ENCODE measurements at places on chromosomes 3 and 15.

DNA sequence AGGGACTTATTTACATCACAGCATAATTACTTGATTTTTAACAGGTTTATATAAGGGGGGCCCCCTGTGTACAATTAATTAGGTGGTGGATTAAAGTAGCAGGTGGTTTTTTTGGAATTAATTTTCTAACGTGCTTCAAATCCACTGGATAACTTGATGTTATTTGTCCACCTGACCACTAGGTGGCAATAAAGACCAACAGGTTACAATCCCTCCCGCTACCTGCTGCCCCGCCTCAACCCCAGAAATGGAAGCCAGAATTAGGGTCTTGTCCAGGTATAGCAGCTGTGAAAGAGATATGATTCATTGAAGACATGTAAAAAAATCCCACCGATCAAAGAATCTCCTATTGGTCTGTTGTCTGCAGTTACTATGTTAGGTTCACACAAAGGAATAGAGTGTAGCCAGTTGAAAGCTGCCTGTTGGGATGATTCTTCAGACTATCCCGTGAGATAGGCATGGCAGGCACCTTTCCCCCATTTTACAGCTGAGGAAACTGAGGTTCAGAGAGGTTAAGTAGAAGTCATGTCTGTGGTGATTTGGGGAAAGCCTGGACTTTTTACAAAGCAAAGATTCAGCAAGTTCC is 44.0 kb downstream of the MFSD1 start:
- H3K27me3 ChIP-seq: no peaks in the 10 kb centered on the region
- no peaks in the 10 kb centered on the region for H3K36me3 ChIP-seq
- no peaks in the 10 kb centered on the region for H3K4me1 ChIP-seq
- no peak overlapping the region for H3K27ac ChIP-seq

GRCh38 chr3:180690061-180690460 is 10.8 kb upstream of the CCDC39 start:
- DNase-seq: peak; percentile 4
- H3K4me3 ChIP-seq: no peak overlapping the region
- H3K27me3 ChIP-seq: no peaks in the 10 kb centered on the region
- H3K36me3 ChIP-seq: no peaks in the 10 kb centered on the region
- H3K27ac ChIP-seq: no peak overlapping the region
- no peaks in the 10 kb centered on the region for H3K4me1 ChIP-seq

DNA sequence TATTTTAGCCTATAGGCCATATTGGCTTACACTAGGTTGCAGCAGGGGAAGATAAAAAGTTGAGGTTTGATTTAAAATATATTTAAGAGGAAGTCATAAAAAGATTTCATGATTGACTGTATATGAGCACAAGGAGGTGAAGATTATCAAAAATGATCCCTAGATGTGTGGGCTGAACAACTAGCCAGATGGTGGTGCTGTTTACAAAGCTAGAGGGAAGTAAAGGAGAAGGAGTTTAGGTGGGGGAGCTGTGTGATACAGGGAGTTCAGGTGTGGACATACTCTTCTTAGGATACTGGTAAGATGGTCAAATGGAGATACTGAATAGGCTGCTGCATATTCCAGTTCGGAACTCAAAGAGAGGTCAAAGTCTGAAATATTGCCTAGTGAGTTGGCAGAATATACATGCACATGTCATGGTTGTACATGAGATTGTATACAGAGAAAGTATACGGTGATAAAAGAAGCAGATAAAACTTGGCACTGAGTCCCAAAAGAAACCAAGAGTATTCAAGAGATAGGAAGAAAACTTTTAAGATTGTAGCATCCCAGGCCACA is 727.8 kb downstream of the NLGN1 start:
- no peak overlapping the region for H3K27ac ChIP-seq
- H3K4me1 ChIP-seq: peaks cover 17% of the 10 kb centered on the region
- H3K36me3 ChIP-seq: no peaks in the 10 kb centered on the region
- H3K27me3 ChIP-seq: no peaks in the 10 kb centered on the region
- no peak overlapping the region for H3K4me3 ChIP-seq
- DNase-seq: peak; percentile 59

- peaks cover 4% of the 10 kb centered on the region for H3K4me1 ChIP-seq
- H3K27me3 ChIP-seq: no peaks in the 10 kb centered on the region
- no peak overlapping the region for H3K27ac ChIP-seq
- no peaks in the 10 kb centered on the region for H3K36me3 ChIP-seq
- peak; percentile 47 for DNase-seq
Measured at GRCh38 chr15:70114221-70114620, 16.5 kb upstream of the TLE3 start.

GRCh38 chr3:190119461-190120268 is 1.0 kb downstream of the P3H2 start:
- peak overlapping the region; percentile 82 for H3K4me3 ChIP-seq
- 0 out of 2 replicates have a peak, but pooled peaks cover 3% of the 10 kb centered on the region for H3K4me1 ChIP-seq
- H3K27me3 ChIP-seq: no peaks in the 10 kb centered on the region
- H3K27ac ChIP-seq: no peak overlapping the region
- no peaks in the 10 kb centered on the region for H3K36me3 ChIP-seq

DNA sequence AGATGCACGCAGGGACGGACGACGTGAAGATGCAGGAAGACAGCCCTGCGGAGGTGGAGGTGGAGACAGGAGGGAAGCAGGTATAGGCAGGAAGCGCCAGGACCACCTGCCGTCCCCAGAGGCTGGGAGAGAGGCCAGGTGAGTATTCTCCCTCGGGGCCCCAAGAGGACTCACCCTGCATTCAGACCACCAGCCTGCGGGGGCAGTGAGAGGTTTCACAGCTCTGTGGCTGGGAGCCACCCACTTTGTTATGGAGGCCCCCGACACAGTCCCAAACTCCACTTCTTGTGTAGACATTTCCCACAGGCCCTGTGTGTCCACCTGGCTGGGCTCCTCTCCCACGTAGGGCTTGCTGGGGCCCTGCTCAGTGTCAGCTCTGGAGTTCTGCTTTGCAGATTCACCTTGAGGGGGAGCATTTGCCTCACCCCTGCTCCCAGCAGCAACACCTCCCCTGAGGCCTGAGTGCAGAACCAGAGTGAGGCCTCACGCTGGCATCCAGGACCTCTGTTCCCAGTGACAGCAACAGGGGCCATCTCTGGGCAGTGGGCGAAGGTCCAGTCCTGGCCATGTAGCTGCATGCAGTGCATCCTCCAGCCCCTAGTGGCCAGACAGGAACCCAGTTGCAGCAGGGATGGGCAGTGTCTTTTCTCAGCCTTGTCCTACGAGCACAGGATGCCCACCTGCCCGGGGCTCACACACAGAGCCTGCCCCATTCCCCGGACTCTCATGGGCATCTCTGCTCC is 119.4 kb upstream of the IQSEC1 start:
- H3K36me3 ChIP-seq: no peaks in the 10 kb centered on the region
- no peak overlapping the region for H3K4me3 ChIP-seq

DNA sequence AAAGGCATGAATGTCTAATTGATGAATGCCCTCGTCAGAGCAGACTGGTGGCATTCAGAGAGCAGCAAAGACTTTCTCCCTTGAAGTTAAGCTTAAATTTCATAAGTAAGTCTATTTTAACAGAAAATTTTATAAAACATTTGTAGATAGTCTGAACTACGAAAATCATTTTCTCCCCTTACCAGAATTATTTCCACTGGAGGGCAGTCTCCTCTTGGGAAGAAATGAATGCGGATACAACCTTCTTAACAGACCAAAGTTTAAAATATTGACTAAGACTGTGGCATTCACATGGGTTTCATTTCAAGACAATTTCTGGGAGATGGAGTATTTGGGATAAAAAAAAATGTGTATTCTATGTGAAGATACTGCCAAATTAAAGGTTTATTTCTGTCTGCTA is 669.0 kb downstream of the FHIT start:
- DNase-seq: peak; percentile 41
- H3K27ac ChIP-seq: no peak overlapping the region
- H3K4me1 ChIP-seq: peaks cover 39% of the 10 kb centered on the region
- H3K4me3 ChIP-seq: no peak overlapping the region
- no peaks in the 10 kb centered on the region for H3K27me3 ChIP-seq

DNA sequence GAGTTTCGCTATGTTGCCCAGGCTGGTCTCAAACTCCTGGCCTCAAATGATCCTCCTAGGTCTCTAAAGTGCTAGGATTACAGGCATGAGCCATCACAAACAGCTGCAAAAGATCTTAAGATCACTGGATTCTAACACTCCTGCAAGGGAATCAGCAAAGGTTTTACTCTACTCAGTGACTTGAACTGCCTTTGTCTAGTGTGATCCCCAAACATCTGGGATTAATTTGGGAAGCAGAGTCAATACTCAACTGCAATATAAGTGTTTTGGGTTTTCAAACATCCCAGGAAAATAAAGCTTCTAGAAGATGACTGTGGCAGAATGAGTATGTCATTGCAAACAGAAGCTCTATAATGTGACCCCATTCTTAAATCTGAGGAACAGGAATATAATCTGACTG is 7.2 kb downstream of the SPG21 start:
- no peaks in the 10 kb centered on the region for H3K27me3 ChIP-seq
- H3K36me3 ChIP-seq: peaks cover 14% of the 10 kb centered on the region
- peak; percentile 48 for DNase-seq
- peaks cover 38% of the 10 kb centered on the region for H3K4me1 ChIP-seq
- no peak overlapping the region for H3K27ac ChIP-seq

DNA sequence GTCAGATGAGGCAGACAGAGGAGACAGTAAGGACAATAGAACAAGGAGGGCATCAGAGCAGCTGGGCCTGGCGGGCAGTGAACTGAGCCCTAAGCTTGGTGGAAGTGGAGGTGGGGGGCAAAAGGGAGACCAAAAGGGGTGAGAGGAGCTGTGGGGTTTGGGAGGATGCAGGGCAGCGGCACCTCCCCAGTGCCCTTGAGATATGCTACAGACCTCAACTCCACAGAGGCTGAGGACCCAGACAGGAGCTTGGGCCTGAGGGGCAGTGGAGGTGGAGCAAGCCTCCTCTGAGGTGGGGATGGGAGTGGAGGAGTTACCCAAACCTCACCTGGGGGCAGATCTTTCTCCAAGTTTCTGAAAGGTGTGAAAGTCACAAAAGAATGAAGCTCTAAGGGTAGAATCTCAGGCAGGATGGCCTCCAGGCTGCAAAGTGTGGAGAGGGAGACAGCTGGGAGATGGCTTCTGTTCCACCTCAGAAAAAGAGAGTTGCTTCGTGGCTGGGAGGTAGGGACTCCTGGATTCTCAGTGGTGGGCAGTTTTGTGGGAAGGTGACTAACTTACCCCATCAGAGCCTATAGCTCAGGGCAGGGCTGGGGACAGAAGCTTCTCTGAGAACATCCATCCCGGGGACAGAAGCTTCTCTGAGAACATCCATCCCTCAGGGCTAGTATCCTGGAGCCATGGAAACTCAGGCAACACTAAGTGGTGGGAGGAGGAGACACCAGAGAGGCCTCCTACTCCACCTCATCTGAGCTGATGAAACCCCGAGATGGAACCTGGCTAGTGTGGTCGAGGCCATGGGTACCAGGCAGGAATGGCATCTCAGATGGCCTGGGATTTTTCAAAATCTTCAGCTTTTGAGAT is 2.3 kb upstream of the CLK3 start:
- no peak overlapping the region for H3K27ac ChIP-seq
- H3K36me3 ChIP-seq: no peaks in the 10 kb centered on the region
- peak; percentile 49 for DNase-seq
- H3K4me3 ChIP-seq: no peak overlapping the region
- no peaks in the 10 kb centered on the region for H3K27me3 ChIP-seq
- H3K4me1 ChIP-seq: peaks cover 16% of the 10 kb centered on the region

DNA sequence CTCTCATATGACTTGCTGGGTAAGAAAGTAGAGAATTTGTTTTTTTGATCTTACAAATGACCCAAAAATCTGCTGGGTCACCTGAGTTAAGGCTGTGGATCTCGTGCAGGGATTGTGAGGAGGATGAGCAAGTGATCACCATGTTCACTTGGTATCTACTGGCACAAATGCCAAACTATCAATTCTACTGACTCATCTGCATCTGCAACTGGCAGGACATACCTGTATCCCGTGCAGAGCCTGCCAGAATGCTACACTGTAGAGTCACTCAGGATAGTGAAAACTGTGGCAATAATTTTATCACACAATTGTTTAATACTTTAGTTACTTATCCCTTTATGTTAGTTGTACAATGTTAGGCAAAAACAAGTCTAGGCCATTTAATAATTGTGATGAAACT is 129.6 kb upstream of the PLXND1 start:
- DNase-seq: no peak
- H3K27ac ChIP-seq: no peak overlapping the region
- H3K4me1 ChIP-seq: no peaks in the 10 kb centered on the region
- no peaks in the 10 kb centered on the region for H3K27me3 ChIP-seq
- no peaks in the 10 kb centered on the region for H3K36me3 ChIP-seq

DNA sequence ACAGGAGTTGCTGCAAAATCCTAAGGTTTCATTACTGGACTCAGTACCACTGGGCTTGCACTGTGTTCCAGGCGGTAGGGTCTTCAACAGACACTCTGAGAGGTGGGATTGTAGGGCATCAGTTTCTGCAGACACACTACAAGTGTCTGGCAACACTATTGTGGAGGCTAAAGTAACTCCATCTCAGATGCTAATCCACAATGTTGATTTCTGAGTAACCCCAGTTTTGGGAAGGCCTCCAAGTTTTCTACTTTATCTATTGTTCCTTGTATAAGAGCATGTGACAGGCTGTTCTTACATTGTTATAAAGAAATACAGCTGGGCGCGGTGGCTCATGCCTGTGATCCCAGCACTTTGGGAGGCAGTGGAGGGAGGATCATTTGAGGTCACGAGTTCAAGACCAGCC is 2.5 kb upstream of the ABHD5 start:
- DNase-seq: no peak
- no peak overlapping the region for H3K4me3 ChIP-seq
- H3K27me3 ChIP-seq: no peaks in the 10 kb centered on the region
- H3K27ac ChIP-seq: no peak overlapping the region

- no peak overlapping the region for H3K4me3 ChIP-seq
- H3K36me3 ChIP-seq: no peaks in the 10 kb centered on the region
- no peaks in the 10 kb centered on the region for H3K4me1 ChIP-seq
- peaks cover 11% of the 10 kb centered on the region for H3K27me3 ChIP-seq
- no peak overlapping the region for H3K27ac ChIP-seq
- no peak for DNase-seq
Measured at GRCh38 chr3:195820901-195821300, 9.2 kb upstream of the MUC4 start.

DNA sequence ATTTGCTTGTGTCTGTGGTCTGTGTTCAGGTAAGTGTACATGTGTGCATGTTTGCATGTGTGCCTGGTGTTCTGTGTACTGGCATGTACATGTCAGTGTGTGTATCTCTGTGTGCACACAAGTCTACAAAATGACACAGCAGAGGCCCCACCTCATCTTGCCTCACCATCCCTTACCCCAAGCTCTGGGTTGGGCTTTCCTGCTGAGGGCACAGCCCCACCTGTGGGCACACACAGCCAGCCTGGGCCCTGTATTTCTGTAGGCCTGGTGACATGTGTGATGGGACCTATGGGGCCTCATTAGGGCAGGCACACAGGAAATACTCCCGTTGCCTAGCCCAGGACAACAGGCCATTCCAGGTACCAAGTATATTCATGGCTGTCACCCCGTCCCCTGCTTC is 13.5 kb downstream of the VIPR1 start:
- DNase-seq: no peak
- H3K27me3 ChIP-seq: 0 out of 2 replicates have a peak, but pooled peaks cover 12% of the 10 kb centered on the region
- no peak overlapping the region for H3K27ac ChIP-seq
- H3K4me3 ChIP-seq: no peak overlapping the region

- peak; percentile 42 for DNase-seq
- H3K27ac ChIP-seq: no peak overlapping the region
- no peak overlapping the region for H3K4me3 ChIP-seq
- no peaks in the 10 kb centered on the region for H3K4me1 ChIP-seq
Measured at GRCh38 chr15:29596266-29596665, 226.0 kb downstream of the TJP1 start.
